ENCODE measurements at places on chromosomes 4 and X.

DNA sequence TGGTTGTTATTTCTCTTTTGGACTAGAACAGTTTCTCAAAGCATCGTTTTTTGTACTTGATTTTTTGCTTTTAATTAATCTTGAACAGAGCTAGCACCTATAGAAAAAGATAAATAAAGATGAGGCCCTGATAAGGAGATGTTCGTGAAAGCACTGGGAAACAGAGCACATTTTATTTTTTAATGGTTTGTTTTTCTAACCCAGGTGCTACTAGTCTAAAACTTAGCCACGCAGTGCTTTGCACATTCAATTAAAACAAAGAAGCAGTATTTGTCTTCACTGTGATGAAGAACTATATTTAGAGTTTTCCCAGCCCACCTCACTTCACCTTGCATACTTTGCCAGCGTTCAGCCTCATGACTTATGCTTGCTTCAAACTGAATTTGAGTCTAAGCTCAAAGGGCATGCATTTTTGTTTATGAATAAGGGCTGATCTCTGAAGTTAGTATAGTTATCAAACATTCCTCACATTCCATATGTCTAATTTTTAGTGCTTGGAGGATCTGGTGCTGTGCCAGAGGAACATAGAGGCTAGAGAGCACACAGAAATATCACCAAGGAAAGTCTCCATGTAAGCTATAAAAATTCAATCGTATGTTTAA is 76.7 kb downstream of the WWC2 start:
- peak; percentile 37 for DNase-seq

DNA sequence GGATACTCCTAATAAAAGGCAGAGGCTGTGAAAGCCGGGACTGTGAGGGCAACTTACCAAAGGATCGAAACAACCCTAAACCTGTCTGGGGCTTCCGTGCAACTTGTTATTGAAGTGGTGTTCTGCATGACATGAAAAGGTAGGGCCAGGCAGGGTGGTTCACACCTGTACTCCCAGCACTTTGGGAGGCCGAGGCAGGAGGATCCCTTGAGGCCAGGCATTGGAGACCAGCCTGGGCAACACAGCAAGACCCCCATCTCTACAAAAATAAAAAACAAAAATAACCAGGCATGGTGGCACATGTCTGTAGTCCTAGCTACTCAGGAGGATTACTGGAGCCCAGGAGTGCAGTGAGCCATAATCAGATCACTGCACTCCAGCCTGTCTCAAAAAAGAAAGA is 12.3 kb downstream of the CASP3 start:
- no peak for DNase-seq

DNA sequence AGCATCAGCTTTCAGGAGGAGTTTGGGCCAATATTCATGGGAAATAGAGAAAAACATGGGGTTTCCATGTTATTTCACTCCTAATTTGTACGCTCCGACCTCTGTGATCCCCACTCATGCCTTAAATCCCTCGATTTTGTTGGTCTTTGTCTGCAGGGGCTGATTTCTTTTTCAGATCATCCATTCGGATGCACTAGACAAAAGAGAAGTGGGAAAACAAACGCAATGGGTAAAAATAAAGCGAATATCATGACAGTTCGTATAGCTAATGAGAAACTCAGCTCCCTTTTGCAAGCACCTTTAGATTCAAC is 139.1 kb upstream of the PLAC1 start:
- no peak for DNase-seq

DNA sequence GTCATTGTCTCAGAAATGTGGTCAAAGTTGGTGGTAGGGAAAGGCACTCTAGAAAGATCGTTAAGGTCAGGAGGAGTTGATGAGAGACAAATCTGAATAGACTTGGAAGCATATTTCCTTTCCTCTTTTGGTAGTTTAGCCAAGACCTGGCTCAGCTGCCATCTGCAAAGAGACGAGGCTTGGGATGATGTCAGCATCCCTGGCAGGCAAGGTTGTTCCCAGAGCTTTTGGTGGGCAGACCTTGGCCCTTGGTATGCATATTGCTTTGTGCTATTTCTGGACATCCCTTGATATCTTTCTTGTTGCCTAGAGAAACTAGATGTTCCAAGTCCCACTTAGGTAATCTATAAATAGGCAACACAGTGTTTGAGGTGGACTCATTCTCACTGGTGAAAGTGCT is 82.4 kb upstream of the NAF1 start:
- no peak for DNase-seq

DNA sequence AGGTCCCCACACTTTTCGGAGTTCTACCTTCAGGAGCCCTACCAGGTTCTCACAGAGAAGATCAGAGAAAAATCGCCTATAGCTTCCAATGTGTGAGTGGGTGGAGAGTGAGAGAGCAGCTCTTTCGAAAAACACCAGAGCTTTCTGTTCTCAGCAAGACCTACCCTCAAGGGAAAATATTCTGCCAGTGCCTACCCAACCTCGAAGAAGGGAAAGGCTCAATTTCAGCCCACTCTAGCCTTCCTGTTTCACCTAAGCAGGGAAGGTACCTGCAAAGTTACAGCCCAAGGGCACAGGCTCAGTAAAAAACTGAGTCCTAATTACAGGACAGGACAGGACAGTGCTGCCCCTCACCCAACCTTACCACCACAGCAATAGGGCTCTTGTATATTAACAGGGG is 104.0 kb upstream of the WDR17 start:
- no peak for DNase-seq

DNA sequence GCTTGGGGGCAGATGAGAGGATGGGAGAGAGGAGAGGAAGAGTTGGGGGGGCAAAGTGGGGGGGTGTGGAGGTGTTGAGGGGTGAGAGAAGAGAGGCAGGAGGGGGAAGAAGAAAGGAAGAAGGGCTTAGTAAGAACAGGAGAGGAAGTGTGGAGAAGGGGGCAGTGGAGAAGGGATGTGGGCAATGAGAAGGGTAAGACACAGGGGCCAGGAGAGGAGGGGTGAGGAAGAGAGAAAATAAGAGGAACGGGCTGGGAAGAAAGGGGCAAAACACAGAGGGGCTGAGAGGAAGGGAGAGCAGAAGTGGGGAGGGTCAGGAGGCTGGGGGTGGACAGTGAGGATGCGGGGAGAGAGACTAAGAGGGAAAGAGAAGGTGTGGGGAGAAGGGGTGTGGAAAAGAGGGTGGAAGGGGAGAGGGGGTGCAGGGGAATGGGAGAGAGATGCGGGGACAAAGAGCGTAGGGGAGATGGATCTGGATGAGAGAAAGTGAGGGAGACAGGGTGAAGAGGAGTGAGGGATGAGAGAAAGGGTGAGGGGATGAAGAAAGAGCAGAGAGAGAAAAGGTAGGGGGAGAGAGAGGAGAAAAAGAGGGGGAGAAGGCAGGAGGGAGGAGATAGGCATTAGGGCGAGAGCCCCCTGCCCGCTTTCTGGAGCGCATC is 12.9 kb downstream of the SH3KBP1 start:
- no peak for DNase-seq

- peak; percentile 72 for DNase-seq
Observed at GRCh38 chrX:45515262-45516215, 314.9 kb upstream of the DIPK2B start.

DNA sequence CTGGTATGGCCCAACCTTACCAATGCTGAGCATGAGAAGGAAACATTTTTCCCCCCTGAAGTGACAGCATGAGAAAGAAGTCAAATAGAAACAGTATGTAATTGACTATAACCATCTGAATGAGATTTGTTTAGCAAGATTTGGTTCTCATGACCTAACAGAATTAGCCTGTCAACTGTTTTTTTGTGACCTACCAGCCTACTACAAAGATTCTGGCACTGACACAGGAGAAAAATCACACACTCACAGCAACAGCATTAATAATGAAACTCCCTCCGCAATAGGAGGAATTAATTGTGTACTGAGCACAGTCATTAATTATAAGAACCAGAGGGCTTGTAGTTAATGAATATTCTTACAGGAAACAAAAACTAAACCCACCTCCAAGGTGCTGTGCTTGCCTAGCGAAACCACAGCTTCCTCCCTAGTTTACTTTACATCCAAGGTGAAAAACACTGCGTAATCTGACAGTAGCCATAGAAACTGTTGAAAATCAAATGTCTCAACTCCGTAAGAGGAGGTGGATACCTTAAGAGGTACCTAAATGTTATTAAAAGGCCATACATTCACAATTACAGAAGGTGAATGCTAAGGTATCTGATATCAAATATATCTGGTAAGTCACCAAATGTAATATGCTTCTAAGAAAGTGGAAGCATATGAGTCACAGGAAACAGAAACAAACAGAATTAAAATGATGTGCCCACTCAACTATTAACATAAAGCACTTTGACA is 34.9 kb downstream of the MMRN1 start:
- DNase-seq, result peak; percentile 2

DNA sequence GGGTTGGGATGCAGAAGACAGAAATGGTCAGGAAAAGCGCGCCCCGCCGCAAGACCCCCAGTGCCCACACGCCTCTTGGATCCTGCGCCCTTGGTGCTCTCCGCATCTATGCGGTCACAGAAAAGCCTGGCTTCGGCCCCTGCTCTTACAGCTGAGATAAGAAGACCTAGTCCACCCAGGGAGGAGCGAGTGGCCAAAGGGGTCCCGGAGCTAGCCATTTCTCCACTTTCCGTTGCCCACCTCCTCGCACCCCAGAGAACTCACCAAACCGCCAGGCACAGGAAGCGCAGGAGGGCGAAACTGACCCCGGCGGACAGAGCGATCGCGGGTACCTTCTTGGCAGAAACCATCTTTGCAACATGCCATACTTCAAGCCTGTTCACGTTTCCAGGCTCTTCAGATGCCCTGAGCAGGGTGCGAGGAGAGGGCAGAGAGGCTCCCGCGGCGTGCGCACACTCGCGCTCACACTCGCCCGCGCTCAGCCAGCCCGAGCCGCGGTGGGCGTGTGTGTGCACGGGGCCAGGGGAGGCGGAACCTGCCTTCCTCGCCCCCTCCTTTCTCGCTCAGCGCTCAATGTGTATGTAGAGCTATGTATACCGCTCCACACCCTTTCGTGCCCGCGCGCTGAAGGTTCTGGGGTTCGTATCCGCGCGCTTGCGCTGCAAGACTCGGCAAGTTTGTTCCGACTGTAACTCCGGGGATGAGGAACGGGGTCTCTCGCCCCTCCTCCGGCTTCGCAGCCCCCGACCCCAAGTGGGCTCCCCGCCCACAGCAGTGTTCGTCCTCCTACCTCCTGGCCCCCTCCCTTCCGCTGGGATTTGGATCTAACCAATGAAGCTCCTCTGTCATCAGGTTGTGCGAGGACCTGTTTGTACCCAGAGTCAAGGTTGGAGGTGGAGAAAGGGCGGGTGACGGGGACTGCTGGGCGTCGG is at the start of gene GABRA4:
Gene GABRA4 (minus strand): TSS at position 507 of the 932 bp plus-strand sequence. CDS start 157 bp downstream, at position 350.
- peak; percentile 22 for DNase-seq

DNA sequence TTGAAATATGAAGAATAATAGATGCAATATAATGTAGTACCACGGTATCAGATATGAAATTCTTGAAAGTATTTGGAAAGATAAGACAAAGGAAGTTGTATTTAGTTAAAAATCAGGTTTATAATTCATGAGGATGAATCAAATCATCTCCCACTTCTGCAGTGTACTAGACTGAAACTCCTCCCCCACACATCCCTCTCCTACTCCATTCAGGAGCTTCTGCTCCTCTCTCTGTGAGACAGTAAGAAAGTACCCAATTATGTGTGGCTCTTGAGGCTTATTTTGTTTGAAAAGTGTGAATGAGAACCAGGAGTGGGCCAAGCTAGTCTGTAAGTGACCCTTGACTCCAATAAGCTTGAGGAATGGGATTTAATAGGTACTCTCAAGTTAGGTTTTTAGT is 9.5 kb downstream of the SLAIN2 start:
- no peak for DNase-seq
